ENCODE measurements at places on chromosomes 7 and 10.

DNA sequence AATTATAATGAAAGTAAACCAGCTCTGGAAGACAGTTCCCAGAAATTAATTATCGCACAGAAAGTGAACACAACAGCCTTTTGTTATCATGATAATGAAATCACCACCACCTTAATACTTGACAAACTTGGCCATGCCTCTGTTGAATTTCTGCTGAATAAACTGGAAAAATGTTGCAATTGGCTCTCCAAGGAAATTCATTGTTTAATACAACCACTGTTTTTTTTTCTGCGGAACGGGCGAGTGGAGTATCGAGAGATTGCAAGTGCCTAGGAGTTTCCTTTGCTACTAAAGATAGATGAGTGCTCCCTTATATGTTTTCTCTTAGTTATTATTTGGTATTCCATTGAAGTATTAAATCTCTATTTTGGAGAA, 657.0 kb downstream of the SDK1 start:
- no peak for DNase-seq

GRCh38 chr7:102991540-102992214, 78.9 kb downstream of the LRRC17 start:
- DNase-seq: no peak

GRCh38 chr7:15239801-15240200, 322.0 kb downstream of the AGMO start:
- DNase-seq: no peak

DNA sequence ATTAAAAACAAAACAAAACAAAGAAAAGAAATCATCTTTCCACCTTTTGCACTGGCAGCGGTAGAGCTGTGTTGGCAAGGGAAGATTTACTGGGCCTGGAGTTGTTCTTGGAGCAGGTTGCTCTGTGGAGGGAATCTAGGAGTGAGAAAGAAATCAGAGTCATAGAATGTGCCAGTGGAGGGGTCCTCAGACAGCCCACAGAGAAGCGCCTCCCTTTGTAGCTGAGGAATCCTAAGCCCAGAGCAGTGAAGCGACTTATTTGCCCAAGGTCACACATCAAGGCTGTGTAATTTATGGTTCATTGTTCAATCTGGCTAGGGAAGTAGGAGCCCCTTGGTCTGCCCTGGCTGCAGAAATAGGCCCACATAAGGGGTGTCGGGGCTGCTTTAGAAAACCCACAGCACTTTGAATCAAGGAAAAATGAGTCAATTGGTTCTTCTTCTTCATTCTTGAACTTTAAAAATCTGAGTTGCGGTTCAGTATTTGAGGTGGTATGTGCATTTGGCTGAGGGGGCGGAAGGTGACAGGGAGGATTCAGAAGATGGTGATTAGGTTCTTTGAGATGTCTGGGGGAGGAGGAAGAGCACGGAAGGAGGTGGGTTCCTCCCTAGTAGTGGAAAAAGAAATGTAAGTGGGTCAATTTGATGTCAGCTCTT, 253.7 kb downstream of the PTEN start:
- DNase-seq: peak; percentile 76

DNA sequence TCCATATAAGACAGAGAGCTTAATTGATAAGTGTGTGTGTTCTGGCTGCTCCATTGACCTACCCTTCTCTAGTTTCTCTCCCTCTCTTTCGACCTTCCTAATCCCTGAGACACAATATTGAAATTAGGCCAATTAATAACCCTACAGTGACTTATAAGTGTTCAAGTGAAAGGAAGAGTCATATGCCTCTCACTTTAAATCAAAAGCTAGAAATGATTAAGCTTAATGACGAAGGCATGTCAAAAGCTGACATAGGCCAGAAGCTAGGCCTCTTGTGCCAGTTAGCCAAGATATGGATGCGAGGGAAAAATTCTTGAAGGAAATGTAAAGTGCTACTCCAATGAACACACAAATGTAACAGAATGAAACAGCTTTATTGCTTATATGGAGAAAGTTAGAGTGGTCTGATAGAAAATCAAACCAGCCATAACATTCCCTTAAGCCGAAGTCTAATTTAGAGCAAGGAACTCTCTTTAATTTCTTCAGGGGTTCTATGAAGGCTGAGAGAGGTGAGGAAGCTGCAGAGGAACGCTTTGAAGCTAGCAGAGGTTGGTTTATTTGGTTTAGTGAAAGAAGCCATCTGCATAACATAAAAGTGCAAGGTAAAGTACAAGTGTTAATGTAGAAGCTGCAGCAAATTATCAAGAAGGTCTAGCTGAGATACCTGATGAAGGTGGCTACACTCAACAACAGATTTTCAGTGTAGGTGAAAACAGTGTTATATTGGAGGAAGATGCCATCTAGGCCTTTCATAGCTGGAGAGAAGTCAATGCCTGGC, 53.8 kb downstream of the ST7 start:
- no peak for DNase-seq

GRCh38 chr10:130231251-130231741, 95.1 kb downstream of the GLRX3 start:
- no peak for DNase-seq

DNA sequence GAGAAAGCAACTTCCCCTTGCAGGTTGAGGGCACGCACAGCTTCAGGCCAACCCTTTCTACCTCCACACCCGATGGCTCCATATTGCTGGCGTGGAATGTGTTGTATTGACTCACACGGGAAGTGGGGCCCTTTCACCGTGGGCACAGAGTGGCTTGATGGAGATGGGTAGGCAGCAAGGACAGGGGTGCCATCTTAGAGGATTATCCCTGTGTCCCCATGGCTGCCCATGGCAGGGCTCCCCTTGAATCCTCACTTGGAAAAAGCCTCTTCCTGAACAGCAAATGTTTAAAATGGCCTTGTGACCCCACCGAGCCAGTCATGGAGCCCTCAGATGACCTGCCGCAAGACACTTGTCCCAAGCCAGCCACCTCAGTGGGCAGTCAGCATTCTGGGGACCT, 31.2 kb downstream of the CXCL12 start:
- DNase-seq: no peak

DNA sequence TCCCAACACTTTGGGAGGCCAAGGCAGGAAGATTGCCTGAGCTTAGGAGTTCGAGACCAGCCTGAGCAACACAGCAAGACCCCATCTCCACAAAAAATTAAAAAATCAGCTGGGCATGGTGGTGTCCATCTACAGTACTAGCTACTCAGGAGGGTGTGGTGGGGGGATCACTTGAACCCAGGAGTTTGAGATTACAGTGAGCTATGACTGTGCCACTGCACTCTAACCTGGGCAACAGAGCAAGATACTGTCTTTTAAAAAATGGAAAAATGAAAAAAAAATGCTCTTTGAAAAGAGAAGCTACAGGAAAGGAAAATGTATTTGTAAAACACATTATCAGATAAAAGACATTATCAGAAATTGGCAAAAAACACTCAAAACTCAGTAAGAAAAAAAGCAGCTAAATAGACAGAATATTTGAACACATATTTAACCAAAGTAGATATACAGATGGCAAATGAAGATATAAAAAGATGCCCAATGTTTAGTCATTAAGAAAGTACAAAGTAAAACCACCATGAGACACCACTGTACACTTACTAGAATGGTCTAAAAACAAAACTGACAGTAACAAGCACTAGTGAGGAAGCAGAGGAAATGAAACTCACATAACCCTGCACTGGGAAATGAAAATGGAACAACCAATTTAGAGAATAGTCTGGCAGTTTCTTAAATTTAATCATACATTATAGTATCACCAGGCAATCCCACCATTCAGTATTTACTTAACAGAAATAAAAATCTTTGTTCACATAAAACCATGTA, 40.5 kb downstream of the NRBF2 start:
- DNase-seq: no peak

- no peak for DNase-seq
Observed at GRCh38 chr7:71132377-71133231, 660 bp downstream of the GALNT17 start.

DNA sequence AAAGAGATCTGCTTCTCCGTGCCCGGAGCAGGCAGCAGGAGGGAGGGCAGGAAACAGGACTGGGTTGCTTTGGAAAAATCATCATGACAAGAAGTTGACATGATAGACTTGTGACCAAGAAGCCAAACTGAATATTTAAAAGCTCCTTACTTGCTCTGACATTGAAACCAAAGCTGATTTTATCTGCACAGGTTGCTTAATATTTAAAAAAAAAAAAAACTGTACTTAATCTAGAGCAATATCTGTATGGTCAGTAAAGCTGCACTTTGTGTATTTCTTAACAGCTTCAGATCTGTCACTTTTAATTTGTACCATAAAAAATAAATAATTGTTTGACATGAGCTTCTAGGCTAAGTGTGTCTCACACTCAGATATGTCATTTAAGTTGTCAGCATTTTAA, 97.9 kb upstream of the YAE1 start:
- no peak for DNase-seq

DNA sequence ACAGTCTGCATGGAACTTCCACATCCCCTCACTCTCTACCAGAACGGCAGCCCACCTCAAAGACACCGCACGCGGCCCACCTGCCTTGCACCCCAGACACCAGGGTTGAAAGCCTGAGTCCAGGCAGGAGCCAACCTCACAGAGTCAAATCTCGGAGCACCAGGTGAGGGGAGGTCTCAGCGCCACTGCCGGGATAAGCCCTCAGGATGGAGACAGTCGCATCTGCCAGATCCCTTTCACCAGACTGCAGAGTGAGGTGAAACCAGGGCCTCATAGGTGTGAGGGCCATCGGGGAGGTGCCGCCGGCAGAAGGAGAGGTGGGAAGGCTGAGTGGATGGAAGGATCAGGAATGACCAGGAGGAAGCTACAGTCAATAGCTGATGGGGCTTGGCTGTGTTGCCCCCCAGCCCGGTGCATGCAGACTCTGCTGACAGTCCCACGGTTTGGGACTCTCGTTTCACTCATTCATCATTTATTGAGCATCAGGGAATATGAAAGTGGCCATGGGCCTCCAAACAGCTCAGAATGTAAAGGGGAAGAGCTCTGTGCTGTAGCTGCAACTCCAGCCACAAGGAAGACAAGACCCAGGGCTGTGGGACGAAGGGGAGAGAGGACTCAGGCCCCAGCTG, 315.0 kb downstream of the PTPRN2 start:
- no peak for DNase-seq

DNA sequence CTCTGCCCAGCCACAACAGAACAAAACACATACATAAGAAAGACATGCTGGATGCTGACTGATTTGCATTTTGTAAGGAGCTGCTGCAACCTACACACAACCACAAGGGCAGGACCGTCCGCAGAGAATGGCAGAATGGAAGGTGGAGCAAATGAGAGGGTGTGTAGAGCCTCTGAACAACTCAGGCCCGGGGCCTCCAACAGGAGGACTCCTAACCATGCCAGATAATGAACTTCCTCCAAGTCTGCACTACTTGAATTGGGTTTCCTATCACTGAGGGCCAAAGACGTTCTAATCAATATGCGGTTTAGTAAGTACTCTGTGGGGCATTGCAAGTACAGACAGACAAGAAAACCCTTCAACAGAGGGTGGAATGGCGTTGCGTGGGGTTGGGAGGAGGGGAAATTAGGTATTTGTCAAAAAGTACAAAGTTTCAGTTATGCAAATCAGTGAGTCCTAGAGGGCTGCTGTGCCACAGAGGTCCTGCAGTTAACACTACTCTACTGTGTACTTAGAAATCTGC, 14.6 kb downstream of the VOPP1 start:
- DNase-seq: peak; percentile 48

GRCh38 chr7:150838965-150839650, 13.2 kb upstream of the AOC1 start:
- DNase-seq: no peak

All from stimulated activated CD4-positive, alpha-beta T cell treated with anti-CD3 and anti-CD28 coated beads, Interleukin-4, amount 100 ng/mL, for 24 hours (primary cell).